ENCODE measurements at places on chromosomes 12 and 14.

DNA sequence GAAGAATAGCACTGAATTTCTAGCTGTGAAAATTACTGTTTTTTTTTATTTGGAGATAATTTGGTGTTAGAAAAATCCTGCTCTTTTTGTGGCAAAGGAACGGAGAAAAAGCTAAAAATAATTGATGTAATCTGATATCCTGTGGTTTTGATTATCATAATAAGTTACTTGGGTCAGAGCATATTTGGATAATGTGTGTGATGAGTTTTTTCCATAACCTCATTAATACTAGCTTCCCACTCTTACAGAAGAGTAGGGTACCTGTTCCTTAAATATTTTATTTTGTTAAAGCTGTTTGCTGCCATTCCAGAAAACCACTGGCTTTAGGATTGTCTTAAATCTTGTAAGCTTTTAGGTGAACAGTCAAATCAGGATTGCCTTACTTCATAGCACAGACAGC is 4.7 kb downstream of the PSMC6 start:
- no peak for DNase-seq

GRCh38 chr14:30369502-30370180 is 189.3 kb upstream of the G2E3 start:
- DNase-seq, result no peak

DNA sequence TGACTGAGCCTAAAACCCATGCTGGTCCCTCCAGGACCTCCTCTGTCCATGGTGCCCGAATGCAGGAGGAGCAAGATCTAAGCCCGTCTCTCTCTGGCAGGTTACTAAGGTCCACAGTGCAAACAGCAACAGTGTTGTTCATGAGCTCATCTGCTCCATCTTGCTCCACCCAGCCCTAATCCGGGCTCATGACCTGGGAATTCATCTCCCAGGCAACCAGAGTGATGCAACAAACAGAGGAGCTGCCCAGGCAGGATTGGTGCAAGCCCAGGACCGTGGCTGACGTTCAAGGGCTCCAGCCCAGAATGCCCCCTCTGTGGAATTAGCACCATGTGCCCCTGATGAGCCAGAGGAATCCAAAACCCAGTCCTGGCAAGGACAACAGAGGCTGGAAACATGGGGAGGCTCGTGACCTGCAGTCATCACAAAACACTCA is 29.9 kb downstream of the HSPB8 start:
- no peak for DNase-seq

- DNase-seq, result no peak
These were observed 297.0 kb downstream of the SSPN start for GRCh38 chr12:26492406-26492805.

- no peak for DNase-seq
These were observed 96.5 kb downstream of the KCNA5 start for GRCh38 chr12:5140190-5140589.

DNA sequence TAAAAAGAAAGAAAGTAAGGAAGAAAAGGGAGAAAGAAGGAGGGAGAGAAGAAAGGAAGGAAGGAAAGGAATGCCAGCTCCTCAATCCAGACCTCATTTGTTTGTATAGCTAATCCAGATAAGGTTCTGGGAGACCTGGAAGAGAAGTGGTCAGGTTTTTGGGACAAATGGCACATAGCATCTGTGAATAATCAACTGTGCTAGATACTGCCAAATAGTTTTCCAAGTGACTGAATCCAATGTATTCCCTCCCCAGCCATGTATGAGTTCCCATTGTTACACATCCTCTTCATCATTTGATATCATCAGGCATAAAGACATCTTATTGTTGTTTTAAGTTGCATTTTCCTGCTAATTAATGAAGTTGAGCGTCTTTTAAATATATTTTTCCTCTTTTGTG is 18.6 kb upstream of the PTGR2 start:
- peak; percentile 17 for DNase-seq

DNA sequence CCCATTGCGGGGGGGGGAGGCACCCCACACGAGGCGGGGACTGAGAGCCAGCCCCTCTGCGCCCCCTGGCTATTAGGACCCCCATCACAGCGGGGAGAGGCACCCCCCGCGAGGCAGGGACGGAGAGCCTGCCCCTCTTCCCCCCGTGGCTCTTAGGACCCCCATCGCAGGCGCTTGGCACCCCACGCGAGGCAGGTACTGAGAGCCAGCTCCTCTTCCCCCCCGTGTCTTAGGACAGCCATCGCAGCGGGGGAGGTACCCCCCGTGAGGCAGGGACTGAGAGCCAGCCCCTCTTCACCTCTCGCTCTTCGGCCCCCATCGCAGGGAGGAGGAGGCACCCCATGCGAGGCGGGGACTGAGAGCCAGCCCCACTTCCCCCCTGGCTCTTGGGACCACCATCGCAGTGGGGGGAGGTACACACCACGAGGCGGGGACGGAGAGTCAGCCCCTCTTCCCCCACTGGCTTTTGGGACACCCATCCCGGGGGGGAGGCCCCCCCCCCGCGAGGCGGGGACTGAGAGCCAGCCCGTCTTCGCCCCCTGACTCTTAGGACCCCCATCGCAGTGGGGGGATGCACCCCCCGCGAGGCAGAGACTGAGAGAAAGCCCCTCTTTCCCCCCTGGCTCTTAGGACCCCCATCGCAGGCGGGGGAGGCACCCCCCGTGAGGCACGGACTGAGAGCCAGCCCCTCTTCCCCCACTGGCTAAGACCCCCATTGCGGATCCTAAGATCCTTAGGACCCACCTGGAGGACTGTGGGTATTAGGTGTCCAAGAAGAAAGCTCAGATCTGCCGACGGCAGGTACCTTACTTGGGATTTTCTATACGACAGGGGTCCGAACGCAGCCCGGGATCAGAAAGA is 198.6 kb upstream of the PZP start:
- no peak for DNase-seq

DNA sequence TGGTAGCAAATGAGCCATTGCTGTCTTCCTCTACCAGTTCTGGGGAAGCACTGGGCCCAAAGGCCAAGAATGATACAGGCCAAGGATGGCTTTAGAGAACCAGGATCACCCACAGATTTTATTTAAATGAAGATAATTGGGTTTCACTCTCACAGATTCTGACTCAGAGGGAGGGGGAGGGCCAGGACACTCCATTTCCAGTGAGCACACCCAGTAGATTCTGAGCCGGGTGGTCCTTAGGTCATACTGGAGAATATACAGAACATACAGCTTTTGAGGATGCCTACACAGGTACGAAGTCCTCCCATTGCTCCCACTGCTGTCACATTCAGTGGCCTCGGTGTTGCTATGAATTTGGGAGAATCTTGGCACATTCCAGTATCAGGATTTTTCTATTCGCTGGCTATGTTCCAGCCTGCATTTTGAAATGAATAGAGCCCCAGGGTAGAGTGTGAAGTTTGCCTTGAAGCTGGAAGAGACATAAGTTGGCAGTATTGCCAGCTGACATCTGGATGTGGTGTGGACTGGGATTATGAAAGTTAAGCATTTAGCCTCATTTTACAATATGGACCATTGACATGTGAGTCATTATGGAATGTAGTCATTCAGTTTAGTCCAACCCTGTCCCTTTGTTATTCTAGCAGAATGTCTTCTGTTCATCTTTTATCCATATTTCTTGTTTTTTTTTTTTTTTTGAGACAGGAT is 45.8 kb upstream of the POC1B start:
- DNase-seq, result no peak

DNA sequence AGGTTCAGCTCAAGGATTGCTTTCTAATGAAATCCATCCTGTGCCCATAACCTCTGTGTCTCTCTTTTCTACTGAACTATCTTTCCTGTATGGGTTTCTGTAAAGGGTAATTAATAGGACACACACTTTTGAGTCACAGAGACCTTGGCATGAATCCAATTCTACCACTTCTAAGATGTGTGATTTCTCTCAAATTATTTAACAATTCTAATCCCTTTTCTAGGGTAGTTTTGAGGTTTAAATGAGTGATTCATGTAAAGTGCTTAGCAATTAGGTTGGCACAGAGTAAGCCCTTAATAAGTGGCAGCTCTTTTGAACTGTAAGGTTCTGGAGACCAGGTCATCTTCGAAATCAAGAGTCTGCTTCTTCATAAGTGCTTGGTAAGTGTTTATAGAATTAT is 202.7 kb downstream of the RASSF9 start:
- DNase-seq, result no peak

GRCh38 chr14:97056086-97056485 is 258.9 kb downstream of the VRK1 start:
- no peak for DNase-seq

DNA sequence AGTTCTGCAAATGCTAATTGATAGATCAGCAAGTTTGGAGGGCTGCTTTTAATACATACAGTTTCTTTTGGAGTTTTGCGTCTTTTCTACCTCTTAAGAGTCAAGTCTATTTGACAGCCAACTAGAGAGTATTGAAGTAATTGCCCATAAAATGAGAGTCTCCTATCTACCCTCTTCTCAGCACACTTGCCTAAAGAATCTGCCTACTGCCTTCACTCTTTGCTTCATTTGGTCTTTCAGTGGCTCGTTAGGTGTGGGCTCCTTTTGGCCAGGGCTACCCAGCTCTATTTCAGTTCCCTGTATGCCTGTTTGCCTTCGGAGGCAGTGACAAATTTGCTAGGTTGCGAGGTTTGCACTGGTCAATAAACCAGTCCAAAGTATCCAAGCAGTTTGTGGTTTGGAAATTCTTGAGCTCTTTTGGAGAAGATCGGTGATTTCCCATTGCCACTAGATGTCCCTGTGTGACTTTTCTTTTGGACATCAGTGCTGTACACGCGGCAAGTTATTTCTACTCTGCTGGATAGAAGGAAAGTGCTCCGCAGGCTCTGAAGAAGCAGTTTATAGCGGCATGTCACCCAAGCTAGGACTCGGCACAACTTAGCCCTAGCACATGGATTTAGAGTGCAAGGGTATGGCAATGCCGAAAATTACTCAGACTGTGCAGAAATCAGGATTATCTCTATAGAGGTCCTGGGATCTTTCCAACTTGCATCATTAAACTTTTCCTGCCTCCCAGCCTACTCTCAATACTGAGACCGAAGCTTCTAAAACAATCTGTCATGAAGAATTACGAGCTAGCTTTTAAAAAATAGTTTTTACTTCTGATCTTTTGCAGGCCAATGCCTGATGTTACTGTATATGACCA is 38.6 kb downstream of the MGST1 start:
- DNase-seq, result peak; percentile 82

- peak; percentile 47 for DNase-seq
These were observed 136.1 kb upstream of the WSCD2 start for GRCh38 chr12:107992870-107993451.

DNA sequence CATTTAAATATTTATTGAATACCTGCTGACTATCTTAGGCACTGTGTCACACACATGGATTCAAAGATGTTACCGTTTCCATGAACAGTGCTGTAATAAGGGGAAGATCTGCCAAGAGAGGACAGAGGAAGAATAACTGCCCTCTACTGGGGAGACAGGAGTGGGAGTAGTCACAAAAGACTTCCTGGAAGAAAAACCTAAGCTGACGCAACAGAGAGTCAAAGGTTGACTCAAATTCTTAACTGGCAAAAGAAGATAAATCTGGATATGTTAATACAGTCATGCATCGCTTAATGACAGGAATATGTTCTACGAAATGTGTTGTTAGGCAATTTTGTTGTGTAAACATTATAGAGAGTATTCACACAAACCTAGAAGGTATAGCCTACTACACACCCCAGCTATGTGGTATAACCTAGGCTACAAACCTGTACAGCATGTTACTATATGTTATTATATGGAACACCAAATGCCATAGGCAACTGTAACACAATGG is 51.5 kb downstream of the DCAF5 start:
- DNase-seq, result no peak

DNA sequence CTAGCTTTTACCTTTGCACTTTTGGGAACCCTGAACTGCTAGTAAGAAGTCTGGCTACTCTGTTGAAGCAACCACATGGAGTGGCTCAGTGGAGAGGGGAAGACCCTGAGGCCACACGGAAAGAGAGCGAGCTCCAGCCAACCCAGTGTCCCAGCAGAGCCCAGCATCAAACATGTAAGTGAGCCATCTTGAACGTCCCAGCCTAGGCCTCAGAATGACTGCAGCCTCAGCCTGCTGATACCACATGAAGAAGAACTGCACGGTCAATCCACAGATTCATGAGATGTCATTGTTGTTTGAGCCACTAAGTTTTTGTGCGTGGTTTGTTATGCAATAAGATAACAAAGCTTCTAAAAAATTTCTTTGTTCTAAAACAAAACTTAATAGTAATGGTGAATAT is 40.2 kb downstream of the TFCP2 start:
- DNase-seq, result no peak

GRCh38 chr14:39217214-39217879 is 16.4 kb upstream of the MIA2 start:
- no peak for DNase-seq

DNA sequence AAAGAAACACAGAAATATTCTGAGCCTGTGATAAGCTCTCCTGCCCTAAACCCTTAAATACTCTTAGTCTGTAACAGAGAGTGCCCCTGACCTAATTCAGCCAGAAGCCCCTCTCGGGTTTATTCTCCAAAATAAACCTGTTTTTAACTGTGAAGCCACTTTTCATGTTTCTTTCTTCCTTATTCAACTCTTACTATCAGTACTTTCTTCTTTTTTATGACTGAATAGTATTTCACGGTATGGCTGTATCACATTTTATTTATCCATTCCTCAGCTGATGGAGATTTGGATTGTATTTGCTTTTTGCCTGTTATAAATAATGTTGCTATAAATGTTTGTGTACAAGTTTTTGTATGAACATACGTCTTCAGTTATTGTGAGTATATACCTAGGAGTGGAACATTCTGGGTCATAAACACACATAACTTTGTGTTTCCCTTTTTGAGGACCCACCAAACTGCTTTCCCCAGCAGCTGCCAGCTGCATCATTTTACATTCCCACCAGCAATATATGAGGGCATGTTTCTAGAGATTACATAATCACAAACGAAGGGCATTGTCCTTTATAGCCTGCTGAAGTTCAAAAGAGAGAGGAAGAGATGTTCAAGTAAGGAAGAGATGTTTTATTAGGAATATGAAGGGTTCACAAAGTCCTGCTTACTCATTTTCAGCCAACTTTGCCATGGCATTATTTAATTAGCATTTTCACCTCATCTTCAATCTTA is 199.4 kb upstream of the NUDT4 start:
- no peak for DNase-seq

GRCh38 chr14:22487401-22487800 is 101.6 kb downstream of the DAD1 start:
- DNase-seq, result no peak

GRCh38 chr12:20946732-20947131 is 136.2 kb downstream of the SLCO1B3 start:
- DNase-seq, result peak; percentile 7

DNA sequence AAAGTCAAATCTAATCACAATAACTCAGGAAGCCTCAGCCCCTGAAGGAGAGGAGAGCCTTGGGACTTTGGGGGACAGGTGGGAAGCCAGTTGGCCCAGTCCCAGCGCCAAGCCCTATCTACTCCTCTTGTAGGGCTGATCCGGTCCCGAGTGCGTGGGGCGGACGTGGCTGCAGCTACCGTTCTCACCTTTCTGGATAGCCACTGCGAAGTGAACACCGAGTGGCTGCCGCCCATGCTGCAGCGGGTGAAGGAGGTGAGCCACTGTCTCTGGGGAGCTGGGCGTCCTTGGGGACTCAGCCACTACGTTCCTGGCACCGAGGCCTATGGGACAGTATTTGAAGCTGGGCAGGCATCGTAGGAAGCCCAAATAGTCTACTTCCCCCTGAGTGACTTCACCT is 68.4 kb downstream of the GALNT16 start:
- no peak for DNase-seq
